ENCODE measurements at places on chromosomes 5 and 9.

DNA sequence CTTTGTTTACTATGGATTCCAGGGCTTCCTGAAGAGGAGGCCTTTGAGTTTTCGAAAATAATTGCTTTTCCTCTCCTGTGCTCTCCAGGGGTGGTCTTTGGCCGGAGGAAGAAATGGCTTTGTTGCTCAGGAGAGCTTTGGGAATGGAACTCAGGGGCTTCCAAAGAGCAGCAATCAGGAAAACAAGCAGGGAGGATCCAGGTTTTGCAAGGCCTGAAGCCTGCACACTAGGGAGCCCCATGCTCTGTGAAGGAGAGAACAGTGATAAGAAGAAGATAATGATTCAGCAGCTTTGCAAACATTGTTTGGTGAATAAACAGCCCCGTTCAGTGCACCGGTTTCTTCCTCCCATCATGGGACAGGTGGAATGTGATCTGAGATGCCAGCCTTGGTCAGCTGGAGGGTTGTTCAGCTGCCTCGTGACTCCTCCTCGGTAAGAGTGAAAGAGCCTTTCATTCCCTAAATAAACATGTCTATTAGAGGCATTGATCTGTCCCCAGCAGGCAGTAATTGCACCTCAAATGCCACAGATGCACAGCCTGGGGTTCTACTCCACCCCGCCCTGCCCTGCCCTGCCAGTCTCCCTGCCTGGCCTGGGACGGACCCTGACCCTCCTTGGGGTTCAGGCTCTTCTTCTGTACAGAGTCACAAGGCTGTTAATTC lies 11.5 kb upstream of the ALDH1B1 start:
- DNase-seq: peak; percentile 65

- no peak for DNase-seq
Observed at GRCh38 chr9:37801287-37801850, 772 bp downstream of the DCAF10 start.

DNA sequence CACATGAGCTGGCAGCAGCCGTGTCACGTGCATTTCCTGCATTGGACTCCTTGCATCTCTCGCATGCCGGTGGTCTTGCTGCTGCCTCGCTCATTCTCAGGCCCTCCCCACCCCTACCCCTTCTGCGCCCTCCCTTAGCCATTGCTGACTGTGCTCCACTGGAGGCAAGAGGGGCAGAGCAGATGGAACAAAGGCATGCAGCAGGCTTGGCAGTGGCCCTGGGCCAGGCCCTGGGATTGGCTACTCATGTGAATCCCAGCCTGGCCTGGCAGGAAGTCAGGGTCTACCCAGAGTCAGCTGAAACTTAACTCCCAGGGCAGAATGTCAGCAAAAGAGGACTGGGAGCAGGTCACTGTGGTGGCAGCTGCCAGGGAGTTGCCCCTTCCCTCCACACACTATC lies 62.3 kb downstream of the TSTD2 start:
- DNase-seq: no peak

GRCh38 chr9:102124465-102124864 lies 386.0 kb upstream of the GRIN3A start:
- no peak for DNase-seq

DNA sequence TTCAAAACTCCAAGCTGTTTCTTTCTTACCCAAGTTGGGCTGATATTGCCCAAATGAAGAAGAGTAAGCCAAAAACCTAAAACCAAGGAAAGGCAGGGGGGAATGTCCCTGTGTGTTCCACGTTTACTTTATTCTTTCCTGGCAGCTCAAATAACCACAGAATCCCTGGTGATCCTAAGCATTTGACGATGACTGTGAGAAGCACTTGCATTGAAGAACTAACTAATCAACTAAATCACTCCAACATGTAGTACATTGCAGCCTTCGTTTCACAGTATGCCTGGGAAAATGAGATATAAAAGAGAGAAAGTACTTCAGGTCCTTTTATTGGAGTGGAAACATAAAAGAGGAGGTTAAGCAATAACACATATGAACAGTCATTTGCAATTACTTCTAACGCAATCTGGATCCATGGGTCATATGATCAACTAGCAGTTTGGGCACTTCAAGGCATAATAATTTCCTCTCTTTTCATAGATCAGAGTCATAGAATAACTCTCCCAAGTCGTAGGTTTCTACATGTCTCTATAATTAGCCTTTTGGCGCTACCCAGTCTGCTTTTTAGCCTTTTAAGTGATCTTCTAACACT lies 338.4 kb downstream of the TMEM167A start:
- no peak for DNase-seq

DNA sequence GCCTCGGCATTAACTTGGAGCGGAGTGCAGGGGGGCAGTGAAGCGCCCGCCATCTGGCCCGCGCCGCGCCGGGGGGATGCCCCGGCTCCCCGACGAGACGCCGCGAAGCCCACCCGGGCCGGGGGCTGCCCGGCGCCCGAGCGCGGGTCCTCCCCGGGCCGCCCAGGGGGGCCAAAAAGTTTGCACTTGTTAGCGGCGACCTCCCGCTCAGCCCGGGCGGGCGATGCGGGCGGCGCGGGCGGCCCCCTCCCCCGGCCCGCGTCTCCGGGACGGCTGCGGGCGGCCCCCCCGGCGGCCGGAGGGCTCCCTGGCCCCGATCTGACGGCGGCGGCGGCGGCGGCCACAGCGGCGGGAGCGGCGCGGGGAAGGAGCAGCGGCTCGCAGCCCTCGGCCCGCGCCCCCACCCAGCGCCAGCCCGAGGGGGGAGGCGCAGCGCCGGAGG lies at the start of gene NTNG2:
NTNG2 (plus strand) TSS at position 316 of the 442 bp plus-strand sequence. CDS start 4,774 bp downstream, outside the sequence.
- DNase-seq: no peak

DNA sequence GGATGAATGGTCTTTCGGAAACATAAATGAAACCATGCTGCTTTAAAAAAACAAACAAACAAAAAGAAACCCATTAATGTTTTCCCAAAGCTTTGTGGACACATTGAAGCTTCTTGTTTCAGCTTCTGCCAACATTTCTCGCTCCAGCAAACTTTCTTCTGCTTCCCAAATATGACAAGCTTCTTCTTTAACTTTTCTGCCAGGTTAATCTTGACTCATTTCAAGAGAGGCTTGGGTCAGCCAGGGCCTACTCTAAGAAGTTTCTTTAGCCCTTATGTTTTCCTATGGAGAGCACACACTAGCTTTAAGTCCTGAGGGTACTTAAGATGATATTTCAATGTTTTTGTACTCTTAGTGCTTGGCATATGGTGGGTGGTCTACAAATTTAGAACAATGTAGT lies 6.1 kb downstream of the ANXA1 start:
- DNase-seq: no peak

DNA sequence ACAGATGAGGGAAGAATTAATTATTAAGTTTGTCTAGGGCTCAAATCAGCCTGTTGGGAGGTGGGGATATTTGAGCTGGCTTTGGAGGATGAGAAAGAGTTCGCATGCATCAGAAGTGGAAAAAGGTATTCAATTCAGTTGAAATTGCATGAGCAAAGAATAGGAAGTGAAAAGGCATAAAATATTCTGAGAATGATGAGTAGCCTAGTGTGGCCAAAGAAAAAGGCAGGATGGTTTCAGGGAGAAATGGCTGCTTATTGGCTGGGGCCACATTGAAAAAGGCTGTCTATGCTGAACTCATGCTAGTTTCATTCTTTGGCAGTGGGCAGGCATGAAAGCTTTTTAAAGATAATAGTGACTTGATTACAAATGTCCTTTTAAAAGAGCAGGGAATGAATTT lies 235.4 kb upstream of the RIOK2 start:
- DNase-seq: no peak

DNA sequence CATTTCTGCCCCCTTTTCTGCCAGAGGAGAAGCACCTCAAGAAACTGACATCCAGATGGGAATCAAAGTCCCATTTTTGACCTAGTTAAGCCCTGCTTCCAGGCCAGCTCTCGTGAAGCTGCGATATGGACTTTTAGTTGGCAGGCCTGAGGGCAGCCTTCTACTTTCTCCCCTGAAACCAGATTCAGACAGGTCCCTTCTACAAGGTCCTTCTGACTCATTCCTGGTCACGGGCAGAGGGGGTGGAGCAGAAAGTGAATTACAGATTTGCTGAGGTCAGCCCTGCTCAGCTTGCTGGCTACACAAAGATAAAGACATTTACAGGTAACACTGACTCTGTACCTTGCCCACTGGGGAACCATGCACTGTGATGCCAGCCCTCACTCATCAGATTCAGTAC lies 52.8 kb upstream of the TUT7 start:
- no peak for DNase-seq

DNA sequence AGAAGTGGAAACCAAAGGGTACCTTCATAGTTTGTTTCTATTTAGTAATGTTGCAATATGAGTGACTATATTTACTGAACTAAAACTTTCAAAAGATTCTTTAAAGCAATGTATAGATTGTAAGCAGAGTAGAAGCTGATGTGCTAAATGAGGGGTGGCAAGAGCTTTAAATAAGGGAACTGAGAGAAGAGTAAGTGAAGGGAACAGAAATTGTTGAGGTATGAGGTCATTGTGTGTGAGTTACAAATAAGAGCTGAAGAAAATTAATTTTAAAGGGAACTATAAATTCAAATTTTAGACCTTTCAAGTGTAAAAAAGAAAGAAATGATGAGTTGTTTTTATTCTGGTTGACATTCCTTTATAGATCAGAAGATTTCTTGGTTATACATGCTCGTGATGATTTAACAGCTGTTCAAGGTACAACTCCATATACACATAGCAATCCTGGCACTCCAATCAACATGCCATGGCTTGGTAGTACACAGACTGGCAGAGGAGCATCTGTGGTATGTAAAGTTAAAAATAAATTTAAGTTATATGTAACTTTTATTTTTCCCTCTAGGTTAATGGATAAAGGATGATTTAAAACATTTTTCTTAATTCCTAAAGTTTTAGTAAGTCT lies 135.1 kb upstream of the TNFAIP8 start:
- DNase-seq: no peak

DNA sequence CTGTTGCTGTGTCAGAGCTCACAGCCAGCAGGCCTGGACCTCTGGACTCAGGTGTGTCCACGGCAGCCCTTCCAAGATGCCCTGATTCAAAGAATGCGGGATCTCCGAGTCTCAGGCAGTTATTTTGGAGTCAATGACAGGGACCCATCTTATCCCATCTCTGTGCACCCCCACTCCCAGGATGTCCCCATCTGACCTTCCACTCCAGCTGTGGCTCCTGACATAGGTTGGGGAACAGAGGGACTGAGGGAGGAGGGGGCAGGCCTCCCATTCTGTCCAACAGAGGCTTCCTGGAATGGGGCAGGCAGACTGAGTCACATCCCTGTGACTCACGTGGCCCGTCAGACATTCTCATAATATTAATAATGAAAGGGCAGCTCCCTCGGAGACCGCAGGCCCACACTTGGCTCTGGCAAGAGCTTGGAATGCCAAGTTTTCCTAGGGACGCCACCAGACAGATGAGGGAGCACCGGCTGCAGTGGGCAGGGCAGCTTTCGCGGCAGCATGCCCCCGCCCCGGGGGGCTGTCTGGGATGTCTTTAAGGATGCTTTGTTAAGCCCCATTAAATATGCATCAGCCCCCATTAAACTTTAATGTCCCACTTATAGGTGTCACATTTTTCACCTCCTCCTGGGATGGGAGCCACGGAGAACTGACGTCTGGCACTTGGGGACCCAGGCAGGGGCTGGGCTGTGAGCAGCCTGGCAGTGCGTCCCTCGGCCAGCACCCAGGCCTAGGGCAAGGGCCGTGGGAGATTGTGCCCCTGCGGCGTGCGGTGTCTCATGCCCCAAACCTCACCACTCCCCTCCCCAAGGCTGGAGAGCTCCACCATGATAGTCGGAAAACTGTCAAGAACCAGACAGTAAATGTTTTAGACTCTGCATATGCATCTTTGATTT lies 23.6 kb upstream of the FIBCD1 start:
- no peak for DNase-seq

GRCh38 chr5:137365126-137365865 lies 133.8 kb downstream of the SPOCK1 start:
- no peak for DNase-seq

- DNase-seq: no peak
Observed at GRCh38 chr5:144267961-144268513, 97.4 kb downstream of the KCTD16 start.

DNA sequence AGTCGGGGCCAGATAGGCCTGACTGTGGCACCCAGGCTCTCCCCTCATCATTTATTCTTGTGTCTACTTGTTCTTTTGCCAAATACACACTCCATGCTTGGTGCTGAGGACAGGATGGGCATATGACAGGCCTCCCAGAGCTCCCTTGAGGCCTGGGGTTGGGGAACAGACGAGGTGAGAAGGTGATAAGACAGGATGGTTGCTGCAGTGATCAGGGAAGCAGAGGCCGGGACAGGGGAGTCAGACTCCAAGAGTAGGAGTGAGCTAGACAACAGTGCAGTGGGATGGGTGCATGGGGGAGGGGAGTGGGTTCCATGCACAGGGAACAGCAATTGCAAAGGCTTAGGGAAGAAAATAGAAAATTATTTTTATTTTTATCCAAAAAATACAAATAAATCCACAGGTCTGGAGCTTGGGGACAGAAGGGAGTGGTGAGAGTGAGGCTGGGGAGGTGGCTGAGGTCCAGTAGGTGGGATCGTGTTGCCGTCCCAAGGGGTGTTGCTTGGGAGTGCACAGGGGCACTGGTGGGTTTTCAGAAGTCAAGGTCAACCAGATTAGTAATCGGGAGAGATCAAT lies 3.4 kb upstream of the AMBP start:
- DNase-seq: no peak

- no peak for DNase-seq
Observed at GRCh38 chr9:37390759-37391158, 31.7 kb upstream of the GRHPR start.

DNA sequence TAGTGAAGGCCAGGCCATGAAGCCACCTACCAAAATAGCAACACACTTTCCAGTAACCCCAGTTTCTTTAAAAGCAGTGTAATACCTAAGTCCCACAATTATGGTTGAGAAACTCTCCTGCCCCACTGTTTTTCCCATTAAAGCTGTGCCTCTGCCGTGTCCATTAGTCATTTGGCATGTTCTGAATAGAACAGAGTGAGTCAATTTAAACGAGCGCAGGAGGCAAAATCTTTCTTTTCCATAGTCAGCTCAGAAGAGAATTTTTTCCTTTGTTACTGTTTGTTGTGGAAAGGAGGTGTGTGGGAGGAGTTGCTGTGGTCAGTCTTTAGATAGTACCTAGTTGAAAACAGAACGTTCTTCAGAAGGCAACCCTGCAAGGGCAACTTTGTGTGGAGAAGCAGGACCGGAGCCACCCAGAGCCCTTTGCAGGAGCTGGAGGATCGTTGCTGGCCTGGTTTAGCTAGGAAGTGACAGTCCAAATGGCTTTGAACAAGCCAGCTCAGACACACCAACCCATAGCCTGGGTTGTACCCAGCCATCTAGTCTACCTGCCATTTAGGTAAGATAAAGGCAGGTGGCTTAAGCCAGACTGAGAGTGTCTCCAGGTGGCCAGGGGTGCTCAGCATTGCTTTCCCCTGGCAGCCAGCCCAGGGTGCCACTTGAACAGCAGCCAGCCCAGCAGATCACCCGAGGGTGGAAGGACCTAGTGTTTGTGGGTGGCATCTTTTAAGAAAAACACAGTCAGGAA lies 30.4 kb downstream of the GADD45G start:
- peak; percentile 92 for DNase-seq

All from DMS153 (cell line).